ENCODE measurements at places on chromosomes 3 and 15.
A peak's percentile ranks its signal among the peaks of the same experiment; 100 is the strongest.

DNA sequence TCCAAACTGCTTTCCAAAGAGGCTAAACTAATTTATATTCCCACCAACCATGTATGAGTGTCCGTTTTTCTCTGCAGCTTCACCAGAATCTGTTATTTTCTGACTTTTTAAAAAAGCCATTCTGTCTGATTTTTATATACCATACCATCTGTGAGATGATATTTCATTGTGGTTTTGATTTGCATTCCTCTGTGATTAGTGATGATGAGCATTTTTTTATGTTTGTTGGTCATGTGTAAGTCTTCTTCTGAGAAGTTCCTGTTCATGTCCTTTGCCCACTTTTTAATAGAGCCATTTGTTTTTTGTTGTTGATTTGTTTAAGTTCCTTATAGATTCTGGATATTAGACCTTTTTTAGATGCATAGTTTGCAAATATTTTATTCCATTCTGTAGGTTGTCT, 179.4 kb upstream of the ALCAM start:
- peak; percentile 39 for DNase-seq

- DNase-seq, result peak; percentile 51
Observed at GRCh38 chr15:100601163-100601562, 821 bp downstream of the LINS1 start.

- DNase-seq, result no peak
Observed at GRCh38 chr3:100169201-100169920, 55.1 kb upstream of the FILIP1L start.

DNA sequence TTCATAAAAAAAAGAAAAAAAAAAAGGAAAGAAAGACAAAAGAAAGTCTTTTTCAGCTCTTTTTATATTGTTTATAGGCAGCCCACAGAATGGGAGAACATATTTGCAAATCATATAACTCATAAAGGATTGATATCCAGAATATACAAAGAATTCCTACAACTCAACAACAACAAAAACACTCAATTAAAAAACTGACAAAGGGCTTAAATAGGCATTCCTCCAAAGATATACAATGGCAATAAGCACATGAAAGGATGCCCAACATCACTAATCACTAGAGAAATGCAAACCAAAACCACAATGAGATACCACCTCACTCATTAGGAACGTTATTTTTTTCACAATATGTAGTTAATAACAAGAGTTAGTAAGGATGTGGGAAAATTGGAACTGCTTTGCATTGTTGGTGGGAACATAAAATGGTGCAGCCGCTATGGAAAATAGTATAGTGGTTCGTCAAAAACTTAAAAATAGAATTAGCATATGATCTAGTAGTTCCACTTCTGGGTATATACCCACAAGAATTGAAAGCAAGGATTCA, 54.2 kb upstream of the CMTM8 start:
- peak; percentile 28 for DNase-seq

DNA sequence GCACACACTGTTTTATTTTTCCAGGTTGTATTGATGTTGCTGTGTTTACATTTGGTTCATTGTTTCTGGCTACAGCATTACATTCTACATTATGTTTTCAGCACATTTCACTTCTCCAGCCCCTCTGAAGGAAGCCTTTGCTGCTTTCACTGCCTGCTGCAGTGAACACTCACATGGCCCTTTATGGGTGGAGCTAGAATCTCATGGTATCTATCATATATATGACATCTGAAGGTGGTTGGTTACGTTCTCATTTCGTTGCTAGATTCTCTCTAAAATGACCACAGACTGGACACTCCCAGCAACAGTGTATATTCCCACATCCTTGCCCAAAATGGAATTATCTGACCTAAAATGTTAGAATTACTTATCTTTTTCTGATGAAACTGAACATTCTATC, 35.2 kb upstream of the CTDSPL start:
- no peak for DNase-seq

DNA sequence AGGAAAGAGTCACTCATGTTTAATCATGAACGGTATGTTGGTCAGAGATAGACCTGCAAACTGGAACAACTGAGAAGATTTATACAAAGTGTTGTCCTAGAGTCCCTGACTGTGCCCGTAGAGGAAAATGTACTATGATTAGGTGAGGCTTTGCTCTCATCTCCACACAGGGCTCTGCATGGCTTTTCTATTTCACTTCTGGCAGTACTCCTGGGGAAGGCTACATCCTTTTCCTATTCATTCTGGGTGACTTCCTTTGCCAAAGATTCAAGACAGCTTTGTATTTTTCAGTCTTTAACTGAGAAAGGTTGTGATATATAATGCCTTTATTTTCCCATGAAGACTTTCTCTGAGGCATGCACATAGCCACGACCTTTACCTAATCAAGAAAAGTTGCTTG, 414.7 kb downstream of the ZBTB20 start:
- no peak for DNase-seq
